ENCODE measurements at places on chromosomes 4 and X.

- DNase-seq = no peak
Measured at GRCh38 chr4:41460641-41461040, 77.3 kb upstream of the LIMCH1 start.

DNA sequence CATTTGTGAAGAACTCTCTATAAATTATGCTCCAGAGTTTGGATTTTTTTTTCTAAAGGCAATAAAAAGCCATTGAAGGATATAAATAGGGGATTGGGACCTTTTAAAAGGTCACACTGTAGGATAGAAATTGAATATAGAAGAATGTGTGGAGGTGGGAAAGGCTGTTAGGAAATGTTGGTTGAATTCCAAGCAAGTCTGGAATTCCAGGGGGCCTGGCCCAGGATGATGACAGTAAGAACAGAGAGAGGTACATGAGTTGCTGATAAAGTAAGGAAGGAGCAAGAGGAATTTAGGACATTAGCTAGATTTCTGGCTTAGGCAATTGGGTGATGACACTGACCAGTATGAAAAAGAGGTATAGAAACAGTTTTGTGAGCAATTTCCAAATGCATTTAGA is 95.4 kb upstream of the USP38 start:
- no peak for DNase-seq

DNA sequence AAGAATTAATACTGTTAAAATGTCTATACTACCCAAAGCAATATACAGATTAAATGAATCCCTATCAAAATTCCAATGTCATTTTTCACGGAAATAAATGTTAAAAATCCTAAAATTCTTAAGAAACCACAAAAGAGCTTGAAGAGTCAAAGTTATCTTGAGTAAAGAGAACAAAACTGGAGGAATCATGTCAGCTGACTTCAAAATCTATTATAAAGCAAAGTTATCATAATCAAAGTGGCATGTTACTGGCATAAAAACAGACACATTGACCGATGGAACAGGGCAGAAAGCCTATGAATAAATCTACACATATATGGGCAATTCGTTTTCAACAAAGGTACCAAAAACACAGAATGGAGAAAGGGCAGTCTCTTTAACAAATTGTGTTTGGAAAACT is 579.0 kb downstream of the INPP4B start:
- no peak for DNase-seq

- DNase-seq = no peak
Measured at GRCh38 chr4:121226362-121226761, 62.2 kb upstream of the TNIP3 start.

- DNase-seq = no peak
Measured at GRCh38 chrX:115236560-115236959, 2.7 kb upstream of the LRCH2 start.

- DNase-seq = no peak
Measured at GRCh38 chr4:41763729-41764128, 15.2 kb upstream of the PHOX2B start.
